ENCODE measurements at places on chromosomes 12 and 14.

GRCh38 chr12:39464976-39465695, 22.2 kb upstream of the KIF21A start:
- DNase-seq: no peak

DNA sequence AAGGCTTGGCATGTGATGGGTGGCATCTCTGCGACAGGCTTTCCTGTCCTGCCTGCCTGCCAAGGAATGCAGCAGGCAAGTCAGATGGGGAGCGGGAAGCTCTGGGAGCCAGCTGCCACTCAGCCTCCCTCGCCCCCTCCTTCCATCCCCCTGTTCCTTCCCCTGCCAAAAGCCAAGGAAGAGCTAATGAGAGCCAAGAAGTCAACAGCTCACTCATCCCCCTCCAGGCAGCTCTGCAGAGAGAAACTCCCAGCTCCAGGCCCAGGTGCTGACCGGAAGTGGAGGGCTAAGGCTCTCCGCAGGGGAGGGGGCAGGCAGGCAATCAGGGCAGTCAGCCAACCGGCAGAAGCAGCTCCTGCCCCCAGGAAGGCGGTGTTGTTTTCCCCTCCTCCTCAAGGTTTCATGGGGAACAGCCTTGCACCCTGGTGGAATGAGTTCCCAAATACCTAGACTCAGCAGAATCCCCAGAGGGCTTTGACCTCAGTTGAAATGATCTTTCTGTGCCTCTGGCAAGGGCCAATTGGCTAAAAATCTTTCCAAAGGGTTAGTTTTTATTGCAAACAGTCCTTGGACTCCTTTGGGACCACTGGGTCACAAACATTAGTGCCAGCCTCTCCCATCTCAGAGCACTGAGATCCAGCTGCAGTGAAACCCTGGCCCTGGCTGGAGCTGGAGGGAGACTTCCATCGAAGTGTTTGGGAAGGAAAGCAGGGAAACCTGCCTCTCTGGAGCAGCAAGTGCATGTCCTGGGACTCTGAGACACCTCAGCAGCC, 349.1 kb downstream of the DPF3 start:
- DNase-seq: no peak

GRCh38 chr12:61706783-61707182, 553.4 kb upstream of the USP15 start:
- DNase-seq: no peak

DNA sequence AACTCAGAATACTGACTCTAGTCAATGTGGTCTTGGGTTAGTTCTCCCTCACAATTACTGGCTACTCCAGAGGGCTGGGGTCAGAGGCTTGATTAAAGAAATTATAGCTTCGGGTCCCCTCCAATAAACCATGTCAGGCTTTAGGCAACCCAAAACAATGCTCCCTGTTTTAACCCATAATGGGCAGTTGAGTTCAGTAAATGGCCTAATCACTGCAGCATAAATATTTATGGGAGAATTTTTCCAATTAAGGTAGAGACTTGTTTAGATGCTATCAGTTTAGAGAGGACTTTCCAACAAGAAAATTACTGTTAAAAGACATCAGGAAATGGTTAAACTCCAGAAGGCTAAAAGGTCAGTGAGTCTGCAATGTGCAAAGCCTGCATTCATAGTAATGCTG, 389.2 kb upstream of the PRICKLE1 start:
- DNase-seq: no peak

DNA sequence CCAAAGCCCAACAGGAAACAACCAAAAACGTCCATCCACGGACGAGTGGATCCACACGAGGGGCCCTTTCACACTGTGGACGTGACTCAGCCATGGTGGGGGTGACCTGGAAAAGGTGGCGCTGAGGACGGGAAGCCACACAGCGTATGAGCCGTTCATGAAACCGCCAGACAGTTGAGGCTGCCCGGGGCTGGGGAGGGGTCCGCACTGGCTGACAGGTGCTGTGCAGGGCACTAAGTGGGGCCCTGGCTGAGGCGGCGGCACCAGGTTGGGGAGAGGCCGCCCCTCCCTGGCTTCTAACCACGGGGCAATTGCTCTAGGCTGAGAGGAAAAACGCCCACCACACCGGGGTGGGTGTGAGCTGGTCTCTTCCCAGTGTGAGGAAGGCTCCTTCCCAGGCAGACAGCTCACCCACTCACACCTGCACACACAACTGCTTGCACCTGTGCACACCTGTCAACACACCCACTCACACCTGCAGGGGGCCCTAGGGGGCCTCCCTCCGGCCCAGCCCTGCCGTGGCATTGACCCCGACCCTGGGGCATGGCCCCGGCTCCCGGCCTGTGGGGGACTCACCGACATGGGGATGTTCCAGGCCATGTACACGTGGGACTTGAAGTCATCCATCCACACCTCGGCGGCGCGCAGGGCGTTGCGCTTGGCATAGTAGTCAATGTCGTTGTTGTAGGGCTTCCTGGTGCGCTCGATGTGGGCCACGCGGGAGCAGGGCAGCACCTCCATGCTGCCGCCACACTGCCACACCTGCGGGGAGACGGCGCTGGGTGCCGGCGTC, 58.9 kb downstream of the NOC4L start:
- DNase-seq: no peak

DNA sequence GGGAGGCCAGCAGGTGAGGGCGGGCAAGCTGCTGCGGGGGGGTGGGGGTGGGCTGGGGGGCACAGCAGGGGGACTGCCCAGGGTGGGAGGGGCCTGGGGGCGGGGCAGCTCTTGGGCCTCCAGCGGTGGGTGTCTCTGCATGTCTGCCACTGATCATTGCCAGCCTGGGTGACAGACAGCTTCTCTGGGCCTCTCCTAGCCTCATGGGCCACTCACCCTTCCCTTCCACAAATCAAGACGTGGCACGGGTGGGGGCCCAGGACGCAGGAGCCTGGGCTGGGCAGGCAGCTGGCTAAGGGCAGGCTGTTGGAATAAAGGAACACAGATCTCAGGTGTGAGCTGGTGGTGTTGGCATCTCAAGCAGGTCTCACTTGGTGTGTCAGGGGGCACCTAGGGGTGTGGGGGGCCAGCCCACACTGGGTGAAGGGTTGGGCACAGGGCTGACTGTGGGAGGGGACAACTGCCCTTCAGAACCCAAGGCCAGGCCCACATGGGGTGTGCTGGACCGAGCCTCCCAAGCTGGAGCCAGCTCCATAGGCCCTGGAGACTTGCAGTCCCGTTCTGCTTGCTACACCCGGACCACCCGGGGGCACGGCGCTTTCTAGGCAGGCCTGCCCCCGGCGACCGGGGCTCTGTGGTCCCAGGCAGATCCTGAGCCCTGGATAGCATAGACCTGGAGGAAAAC, 3.0 kb downstream of the TEDC1 start:
- no peak for DNase-seq

DNA sequence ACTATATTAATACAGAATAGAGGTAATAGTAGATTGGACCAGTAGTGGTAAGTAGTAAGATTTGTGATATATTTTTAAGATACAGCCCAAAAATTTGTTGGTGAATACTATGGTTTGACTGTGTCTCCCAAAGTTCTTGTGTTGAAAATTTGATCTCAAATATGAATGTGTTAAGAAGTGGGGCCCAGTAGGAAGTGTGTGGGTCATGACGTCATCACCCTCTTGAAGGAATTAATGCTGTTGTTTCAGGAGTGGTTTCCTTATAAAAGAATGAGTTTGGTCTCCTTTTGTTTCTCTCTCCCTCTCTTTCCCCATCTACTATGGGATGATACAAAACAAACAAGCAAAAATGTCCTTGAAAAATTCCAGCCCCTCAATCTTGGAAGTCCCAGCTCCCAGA, 16.3 kb downstream of the LUM start:
- no peak for DNase-seq

DNA sequence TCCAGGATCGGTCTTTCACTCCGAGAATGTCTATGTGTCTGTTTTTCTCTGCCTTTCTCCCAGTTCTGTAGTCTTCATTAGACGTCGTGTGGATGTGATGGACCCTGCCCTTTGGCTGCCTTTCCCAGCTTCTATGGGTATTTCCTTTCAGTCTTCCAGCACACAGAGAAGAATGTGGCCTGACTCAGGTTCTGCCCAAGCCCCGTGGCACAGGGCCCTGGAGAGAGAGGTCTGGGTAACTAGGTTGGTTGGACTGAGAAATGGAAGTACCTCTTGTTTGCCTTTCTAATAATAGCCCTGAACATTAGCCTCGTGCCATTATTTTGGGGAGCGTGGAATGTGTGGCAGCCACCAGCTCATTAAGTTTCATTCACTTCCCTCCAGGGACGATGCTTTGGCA, 3.8 kb downstream of the FOXJ2 start:
- DNase-seq: no peak

GRCh38 chr12:116159175-116159574, 118.3 kb downstream of the MED13L start:
- no peak for DNase-seq

GRCh38 chr12:94091624-94092023, 56.8 kb upstream of the PLXNC1 start:
- no peak for DNase-seq

DNA sequence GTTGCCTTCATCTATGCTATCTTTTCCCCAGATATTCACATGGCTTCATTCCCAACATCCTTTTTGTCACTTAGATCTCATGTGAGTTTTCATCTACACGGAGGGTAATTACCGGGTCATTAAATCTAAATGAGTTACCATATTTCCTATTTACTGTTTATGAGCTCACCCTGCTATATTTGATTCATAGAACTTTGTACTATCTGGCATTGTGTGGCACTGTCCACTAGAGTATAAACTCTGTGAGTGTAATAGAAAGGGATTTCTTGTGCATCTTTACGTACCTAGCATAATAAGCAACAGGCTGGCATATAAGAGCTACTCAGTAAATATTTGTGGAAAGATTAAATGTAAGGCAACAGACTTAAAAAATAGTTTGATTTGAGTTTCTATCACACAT, 86.1 kb upstream of the LMO3 start:
- DNase-seq: no peak

- no peak for DNase-seq
Observed at GRCh38 chr14:95507174-95507573, 9.3 kb downstream of the SYNE3 start.

- no peak for DNase-seq
Observed at GRCh38 chr14:31224808-31225207, 17.2 kb upstream of the HECTD1 start.

DNA sequence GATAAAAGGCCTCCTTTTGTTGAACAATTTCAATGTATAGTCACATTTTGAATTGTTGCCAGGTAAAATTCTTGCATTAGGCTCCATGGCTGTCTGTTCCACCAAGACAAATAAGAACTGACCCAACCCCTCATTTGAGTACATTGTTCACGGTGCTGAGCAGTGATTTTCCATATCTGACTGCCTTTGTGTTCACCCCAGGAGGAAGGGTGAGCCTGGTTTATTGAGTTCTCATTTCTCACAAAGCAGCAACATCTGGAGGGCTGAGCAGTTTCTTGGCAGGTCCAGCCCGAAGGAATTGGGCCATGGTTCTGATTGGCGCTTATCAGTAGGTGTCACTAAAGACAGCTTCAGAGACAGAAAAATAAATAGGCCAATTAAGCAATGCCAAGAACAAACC, 149.1 kb downstream of the BMP4 start:
- no peak for DNase-seq

DNA sequence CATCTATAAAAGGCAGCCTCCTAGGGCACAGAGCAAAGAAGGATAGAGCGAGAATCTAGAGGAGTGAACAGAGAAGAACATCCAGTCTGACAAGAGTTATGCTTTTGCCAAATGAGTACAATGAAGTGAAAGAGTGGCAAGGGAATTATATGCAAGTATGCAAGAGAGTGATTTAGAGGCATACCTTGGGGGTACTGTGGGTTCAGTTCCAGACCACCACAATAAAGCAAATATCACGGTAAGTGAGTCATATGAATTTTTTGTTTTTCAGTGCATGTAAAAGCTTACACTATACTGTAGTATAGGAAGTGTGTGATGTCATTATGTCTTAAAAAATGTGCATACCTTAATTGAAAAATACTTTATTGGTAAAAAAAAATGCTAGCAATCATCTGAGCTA, 101.4 kb downstream of the SLC38A1 start:
- DNase-seq: no peak

DNA sequence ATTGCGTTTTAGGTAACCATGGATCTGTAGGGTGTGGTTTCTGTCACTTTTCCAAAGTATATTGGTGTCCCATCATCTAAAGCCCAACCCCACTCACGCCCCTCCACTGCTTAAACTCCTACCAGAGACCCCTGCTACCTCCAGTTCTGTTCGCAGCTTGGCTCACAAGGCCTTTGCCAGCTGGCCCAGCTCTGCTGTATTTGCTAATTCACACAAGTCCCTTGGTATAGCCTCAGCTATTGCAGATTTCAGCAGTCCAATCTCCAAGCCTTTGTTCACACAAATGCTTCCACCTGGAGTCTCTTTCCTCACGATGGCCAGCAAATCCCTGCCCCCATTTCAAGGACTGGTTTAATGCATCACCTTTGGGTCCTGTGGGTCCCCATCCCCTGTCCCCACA, 24.2 kb downstream of the ISCA2 start:
- DNase-seq: no peak

- DNase-seq: no peak
Observed at GRCh38 chr12:122104844-122105243, 26.3 kb downstream of the MLXIP start.

DNA sequence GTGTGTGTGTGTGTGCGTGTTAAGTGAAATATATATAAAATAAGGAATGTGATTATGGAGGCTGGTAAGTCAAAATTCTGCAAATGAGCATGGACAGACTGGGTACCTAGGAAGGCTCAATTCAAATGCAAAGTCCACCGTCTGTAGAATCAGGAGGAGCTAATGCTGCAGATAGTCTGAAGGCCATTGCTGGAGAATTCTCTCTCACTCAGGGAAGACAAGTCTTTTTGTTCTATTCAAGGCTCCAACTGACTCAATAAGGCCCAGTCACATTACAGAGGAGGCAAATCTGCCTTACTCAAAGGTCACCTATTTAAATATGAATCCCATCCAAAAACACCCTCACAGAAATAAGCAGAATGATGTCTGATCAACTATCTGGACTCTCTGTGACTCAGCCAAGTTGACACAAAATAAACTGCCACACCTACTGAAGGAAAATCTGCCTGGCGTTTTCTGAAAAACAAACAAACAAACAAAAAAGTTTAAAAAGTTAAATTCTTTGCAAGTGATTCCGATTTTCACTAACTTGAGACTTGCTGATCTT, 684 bp upstream of the KLRF2 start:
- no peak for DNase-seq

DNA sequence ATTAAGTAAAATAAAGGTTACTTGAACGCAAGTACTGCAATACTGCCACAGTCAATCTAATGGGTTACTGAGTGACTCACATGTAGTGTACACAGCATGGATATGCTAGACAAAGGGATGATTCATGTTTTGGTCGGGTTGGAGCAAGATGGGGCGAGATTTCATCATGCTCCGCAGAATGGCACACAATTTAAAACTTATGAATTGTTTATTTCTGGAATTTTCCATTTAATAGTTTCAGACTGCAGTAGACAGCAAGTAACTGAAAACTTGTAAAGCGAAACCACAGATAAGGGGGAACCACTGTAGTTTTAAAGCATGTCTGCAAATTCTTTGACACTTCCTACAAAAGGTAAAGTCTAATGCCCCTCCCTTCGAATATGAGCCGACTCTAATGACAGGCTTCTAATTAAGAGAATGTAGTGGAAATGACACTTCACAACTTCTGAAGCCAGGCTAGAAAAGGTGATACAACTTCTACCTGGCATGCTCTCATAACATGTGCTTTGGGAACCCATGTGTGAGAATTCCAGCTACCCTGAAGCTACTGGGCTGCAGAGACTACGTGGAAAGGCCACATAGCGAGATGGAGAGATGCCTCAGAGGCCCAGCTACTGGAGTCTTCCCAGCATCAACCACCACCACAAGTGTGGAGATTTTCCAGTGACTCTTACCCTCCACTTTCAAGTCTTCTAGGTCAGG, 13.9 kb upstream of the TCP11L2 start:
- no peak for DNase-seq
